Cardiac fibroblast (primary cell): ENCODE measurements at places on chromosomes 7 and 10.

DNA sequence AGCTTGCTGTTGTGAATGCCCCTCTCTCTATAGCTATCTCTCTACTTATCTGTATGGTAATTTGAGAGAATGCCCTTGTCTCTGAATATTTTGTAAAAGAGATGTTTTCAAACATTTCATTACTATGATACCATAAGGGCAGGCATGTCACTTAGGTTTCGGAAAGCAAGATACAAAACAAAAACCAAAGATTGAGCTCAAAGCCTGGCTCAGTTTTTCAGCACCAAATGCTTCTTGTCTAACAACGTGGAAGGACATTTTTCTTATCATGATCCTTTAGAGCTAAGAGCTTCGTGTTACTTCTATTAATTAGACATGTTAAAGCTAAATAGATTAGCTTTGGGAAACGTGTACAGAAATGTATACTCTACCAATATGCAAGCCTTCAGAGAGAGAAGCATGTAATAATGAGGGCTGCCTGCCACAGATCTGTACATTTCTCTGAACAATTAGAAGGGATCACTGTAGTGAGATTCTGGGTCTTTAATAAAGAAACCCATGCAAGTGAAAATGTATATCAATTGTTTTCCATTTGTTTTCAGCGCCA, 148.9 kb downstream of the ARID5B start:
- DNase-seq, result peak; percentile 47

DNA sequence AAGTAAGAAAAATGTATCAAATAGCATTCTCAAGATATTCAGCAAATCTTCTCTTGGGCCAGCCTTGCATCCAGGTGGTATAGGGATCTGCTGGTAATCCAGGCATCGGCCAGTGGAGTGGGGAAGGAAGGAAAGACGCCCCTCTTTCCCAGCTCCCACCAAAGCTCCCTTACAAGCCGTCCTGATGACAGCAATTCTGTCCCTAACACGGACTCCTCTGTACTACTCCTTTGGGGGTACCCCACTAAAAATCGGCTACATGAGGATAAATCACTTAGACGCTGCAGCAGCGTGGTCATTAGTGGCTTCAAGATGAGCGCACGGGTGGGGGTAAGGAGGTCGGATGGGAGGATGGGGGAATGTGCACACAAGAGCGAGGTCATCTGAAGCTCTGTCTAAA, 24.7 kb upstream of the NUB1 start:
- no peak for DNase-seq

DNA sequence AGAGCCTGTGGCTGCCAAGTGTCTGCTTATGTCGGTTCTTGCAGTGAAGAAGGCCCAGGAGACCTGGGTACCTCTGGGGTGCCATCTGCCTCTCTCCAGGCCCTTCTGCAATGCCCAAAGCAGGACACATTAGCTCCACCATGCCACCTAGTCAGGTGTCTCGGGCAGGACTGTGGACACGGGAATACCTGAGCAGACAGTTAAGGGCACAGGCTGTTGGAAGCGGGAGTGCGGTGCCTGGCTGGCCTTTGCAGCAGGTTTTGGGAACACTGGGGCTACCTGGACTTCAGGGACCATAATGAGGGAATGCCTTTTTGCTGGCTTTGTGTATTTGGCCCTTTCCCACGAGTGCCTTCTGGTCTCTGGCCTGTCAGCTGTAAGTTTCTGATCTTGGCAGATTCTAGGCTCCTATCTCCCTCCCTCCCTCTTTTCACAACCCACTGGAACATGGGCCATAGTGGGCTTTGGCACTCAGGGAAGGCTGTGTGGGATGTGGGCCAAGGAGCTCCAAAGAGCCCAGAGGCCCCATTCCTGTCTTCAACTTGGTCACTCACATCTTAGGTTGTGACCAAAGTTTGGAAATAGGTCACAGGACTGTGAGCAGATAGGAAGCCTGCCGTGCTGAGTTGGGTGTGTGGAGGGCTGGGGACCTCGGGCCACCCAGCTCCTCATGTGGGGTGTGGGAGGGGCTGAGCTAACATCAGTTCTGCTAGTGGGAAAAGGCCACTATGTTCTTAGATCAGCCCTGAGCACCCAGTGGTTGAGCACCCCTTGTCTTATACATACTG, 41.5 kb upstream of the CXCL12 start:
- no peak for DNase-seq

GRCh38 chr10:60189861-60190475, 199.7 kb downstream of the ANK3 start:
- DNase-seq, result peak; percentile 17

- DNase-seq, result no peak
Measured at GRCh38 chr7:12655161-12655560, 32.3 kb upstream of the ARL4A start.

GRCh38 chr7:32263611-32264010, 193.4 kb upstream of the PDE1C start:
- no peak for DNase-seq

- DNase-seq, result no peak
Measured at GRCh38 chr7:15016766-15017165, 114.2 kb upstream of the DGKB start.

- DNase-seq, result peak; percentile 68
Measured at GRCh38 chr10:103145046-103145445, 48.0 kb downstream of the NT5C2 start.

DNA sequence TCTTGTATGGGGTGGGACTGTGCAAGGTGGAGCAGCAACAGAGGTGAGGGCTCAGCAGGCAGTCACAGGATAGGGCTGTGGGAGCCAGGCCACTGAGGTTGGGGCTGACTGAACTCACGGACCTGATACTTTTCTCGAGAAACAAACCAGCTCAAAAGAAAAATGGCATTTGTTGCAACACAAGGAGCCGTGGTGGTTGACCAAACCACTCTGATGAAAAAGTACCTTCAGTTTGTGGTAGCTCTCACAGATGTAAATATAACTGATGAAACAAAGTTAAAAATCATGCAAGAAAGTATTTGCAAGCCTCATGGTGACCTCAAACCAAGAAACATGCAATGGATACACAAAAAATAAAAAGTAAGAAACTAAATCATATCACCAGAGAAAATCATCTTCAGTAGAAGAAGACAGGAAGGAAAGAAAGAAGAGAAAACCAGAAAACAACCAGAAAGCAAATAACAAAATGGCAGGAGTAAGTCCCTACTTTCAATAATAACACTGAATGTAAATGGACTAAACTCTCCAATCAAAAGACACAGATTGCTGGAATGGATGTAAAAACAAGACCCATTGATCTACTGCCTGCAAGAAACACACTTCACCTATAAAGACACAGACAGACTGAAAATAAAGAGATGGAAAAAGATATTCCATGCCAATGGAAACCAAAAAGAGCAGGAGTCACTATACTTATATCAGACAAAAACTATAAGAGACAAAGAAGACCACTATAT, 48.9 kb upstream of the DUSP5 start:
- no peak for DNase-seq

GRCh38 chr7:48090095-48090805, 1.2 kb downstream of the UPP1 start:
- peak; percentile 56 for DNase-seq

- no peak for DNase-seq
Measured at GRCh38 chr7:106089647-106090046, 22.5 kb downstream of the SYPL1 start.

GRCh38 chr7:37424995-37425394, 23.7 kb downstream of the ELMO1 start:
- no peak for DNase-seq

GRCh38 chr10:124252097-124252715, 158.8 kb upstream of the CHST15 start:
- DNase-seq, result no peak

GRCh38 chr7:98046816-98047215, 56.8 kb upstream of the OCM2 start:
- no peak for DNase-seq

- no peak for DNase-seq
Measured at GRCh38 chr10:120732643-120733313, 118.4 kb upstream of the WDR11 start.

GRCh38 chr7:33107136-33108066, 1.8 kb downstream of the RP9 start:
- DNase-seq, result peak; percentile 73

DNA sequence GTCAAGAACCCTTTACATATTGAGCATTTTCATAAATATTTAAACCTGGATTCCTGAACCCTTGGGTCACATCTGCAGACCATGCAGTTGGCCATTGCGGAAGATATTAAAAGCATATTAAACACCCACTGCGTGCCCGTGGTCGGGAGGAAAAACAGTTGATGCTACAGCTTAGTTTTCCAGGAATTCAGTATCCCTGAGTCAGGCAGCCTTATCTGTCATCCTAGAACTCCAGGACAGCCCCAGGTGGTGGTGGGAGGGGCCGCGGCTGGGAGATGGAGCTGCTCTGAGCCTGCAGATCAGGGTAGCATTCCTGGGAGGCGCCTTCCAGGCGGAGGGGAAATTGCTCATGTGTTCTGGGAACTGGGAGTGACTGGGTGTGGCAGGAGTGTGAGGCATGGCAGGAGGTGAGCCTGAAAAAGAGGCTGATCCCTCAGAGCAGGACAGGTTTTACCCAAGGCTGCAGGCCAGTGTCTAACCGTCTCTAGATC, 222.9 kb upstream of the SH2B2 start:
- peak; percentile 64 for DNase-seq

DNA sequence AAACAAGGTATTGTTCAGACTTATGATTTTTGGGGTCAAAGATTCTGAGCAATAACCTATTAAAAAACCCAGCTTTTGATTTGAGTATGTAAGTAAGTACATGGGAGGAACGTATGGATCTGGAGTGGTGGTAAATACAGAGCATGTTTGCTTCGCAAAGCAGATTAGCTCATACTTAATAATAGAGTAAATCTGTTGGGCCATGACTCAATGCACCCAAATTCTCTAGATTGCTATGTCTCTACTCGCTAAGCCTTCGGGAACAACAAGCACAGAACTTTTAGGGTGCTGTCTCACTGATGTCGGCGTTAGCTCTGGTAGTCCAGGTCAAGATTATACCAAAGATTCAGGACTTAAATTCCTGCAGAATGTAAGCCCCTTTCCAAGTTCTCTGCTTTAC, 807 bp upstream of the MINPP1 start:
- DNase-seq, result peak; percentile 51

DNA sequence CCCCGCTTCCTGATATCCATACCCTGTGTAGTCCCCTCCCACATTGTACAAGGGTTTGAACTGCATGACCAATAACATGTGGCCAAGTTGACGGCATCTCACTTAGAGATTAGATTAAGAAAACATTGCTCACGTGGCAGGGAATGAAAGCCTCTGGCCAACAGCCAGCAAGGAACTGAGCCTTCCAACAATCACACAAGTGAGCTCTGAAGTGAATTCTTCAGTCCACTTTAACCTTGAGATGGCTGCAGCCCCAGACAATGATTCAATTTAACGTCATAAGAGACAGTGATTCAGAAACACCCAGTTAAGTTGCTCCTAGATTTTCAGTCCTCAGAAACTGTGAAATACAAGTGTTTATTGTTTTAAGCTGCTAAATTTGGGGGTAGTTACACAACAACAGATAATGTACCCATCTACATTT, 165.9 kb upstream of the PLXNA4 start:
- DNase-seq, result peak; percentile 97

DNA sequence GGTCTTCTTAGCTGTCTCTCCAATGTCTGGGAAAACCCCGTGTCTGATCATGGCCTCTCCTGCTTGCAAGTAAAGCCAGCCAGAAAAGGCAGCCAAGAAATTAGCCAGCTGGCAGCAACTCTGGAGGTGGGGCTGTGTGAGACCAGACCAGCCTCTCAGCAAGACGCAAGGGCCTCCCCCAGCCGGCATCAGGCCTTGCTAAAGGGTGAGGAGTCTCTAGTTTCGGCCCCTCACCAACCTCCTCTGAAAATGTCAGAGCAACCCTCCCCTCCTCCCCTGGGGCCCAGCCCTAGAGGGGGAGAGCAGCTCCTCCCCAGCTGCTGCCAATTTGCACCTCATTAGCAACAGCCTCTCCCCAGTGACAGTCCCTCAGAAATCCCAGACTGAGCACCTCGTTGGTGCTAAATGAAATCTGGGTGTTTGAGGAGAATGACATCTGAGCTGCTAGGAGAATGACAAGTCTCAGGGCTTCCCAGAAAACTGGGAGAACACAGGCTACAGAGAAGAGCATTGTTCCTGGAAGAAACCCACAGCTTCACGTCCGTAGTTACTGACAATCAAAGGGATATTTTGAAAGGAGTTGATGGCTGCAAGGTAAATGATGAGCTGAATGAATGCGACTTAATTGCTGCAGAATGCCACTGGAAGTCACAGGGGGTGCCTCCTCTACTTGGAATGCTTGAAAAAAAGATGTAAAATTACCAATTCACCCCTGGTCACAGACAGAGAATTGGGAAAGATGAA, 25.9 kb downstream of the DGKI start:
- peak; percentile 85 for DNase-seq

DNA sequence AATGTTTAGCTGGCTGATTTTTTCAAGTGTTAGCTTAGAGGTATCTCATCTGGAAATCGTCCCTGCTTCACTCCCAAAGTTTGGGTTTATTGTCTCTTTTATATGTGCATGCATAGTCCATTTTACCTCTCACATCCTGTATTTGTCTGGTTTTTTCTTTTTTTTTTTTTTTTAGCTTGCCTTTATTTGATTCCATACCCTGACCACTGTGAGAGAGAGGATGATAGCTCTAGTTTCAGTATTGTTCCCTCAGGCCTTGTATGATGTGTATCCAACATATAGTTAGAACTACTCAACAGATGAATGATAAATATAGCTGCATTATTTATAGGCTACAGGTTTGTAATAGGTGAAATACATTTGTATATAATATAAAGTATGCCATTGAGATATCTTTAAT, 29.9 kb downstream of the PCGF5 start:
- DNase-seq, result no peak

DNA sequence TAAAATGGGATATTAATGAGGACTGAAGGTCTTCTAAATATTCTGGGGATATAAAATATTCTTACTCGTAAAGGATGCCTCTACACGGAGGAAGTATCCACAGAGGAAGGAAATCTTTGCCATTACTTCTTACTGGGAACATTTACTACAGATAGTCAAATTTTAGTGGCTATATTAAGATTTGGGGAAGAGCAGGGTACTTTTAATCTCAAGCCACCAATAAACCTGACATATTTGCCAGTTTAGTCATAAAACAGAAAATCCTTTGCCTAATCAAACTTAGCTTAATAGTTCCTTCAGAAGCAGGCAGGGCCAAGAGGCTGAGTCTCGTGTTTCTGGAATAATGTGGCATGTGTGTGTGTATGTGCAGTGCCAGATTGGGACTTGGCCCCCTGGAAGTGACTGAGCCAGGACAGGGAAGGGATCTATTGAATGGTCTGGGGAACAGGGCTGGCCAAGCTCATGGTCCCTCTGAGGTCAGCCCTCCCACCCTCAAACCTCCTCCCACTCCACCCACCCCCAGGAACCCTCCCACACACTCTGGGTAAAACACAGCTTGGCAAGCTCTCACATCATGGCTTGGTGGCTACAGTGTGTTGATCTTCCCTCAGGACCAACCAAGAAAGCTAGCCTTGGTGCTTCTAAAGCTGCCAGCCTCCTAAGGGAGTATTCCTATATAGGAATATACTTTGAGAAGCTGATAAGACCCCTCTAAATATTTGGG, 1.6 kb upstream of the PIK3CG start:
- DNase-seq, result no peak

GRCh38 chr7:26490640-26491624, 199.3 kb downstream of the SNX10 start:
- no peak for DNase-seq
